ENCODE measurements at places on chromosomes 7 and 10.
A peak's percentile ranks its signal among the peaks of the same experiment; 100 is the strongest.

DNA sequence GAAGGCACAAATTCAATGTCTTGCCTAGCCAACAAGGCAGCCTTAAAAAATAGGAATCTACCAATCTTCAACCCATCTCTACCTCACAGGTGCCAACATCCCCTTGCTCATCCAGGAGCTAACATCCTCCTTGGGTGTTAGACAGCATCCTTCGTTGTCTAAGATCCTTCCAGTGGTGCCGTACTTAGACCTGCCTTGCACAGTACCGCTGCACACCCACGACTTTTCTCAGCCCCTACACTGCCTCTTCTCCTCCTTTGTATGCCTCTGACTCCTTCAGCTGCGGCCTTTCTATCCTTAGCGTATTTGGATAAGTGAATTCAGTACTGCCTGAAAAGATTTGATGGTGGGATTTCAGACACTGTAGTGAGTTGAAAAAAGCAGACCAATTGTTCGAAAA is 15.9 kb upstream of the PRTFDC1 start:
- no peak for DNase-seq

GRCh38 chr10:59672150-59672875 is 37.3 kb downstream of the SLC16A9 start:
- DNase-seq: no peak

DNA sequence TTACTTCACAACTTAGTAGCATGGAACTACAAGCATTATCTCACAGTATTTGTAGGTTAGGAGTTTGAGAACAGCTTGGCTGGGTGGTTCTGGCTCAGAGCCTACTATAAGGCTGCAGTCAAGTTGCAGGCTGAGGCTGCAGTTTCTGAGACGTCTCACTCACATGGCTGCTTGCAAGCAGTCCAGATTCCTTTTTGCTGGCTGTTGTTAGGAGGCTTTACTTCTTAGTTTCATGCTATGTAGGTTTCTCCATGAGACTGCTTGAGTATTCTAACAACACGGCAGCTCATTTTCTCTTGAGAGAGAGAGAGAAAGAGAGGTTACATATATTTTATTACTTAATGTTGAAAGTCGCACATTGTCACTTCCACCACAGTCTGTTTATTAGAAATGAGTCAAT is 1073.9 kb downstream of the NXPH1 start:
- peak; percentile 1 for DNase-seq

GRCh38 chr10:85642421-85643170 is 724.0 kb downstream of the GRID1 start:
- no peak for DNase-seq

- no peak for DNase-seq
Observed at GRCh38 chr10:31782701-31783100, 145.9 kb downstream of the ARHGAP12 start.

GRCh38 chr10:1003884-1004670 is 15.8 kb downstream of the GTPBP4 start:
- DNase-seq: no peak

DNA sequence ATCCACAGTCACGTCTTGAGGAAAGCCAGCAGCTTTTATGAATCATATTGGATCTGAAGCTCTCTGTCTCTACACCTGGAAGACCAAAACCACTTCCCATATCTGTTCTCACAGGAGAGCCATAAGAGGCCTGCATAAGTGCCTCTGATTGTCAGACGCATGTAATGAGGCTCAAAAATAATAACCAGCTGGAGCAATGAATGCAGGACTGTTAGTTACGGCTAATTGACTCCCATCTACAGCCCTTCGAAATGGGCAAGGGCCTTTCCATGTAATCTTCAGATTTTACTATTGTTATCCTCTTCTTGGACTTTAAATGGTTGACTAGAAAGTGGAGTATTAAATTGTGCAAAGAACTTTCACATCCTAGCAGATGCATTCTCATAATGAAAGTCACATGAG is 4.4 kb upstream of the SEMA3C start:
- DNase-seq: no peak

DNA sequence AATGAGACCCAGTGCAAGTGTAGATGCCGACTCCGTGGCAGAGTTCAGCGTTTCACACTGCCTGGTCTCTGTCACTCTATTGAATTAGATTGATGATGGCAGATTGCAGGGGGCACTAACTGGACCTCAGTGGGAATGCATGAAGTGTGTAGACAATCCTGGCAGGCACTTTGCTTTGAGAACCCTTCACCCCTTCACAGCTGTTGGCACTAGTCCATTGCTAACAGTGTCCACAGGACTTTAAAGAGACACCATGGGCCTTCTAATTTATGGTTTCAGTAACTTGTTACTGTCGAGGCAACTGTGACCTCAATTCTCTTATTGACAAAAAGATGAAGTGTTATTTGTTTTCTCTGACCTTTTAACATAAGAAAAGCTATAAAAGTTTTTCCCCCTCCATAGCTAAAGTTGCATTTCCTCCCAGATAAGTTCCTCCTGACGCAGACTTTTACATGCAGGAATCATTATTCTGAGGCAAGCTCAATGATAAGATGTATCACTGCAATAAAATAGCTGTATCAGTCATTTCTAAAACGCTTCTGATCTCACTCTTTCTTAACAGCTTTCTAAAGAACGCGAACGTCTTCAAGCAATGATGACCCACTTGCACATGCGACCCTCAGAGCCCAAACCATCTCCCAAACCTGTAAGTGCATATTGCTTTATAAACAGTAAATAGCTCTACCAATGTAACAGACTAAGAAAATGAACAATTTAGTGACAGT is 238.9 kb downstream of the FOXP2 start:
- no peak for DNase-seq

- DNase-seq: no peak
Observed at GRCh38 chr7:44103923-44104859, at the start of gene AEBP1. Gene AEBP1 (plus strand): TSS chr7:44104345. CDS start chr7:44104666, 321 bp downstream.

DNA sequence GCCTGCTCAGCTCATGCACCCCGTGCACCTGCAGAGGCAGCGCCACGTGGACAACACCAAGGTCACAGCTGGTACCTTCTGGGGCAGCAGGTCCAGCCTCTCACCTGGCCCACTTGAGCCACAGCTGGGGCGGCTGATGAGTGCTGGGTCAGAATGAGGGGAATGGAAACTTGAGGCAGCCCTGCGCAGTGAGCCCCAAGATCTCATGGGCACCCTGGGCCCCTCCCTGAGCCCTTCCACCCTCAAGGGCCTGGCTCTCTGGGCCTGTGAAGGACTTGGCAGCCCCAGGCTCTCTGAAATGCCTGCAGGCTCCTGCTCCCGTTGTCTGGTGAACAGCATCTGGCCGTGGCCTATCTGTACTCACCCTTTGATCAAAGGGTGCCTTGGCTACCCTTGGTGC is 112.7 kb downstream of the TCERG1L start:
- DNase-seq: no peak

DNA sequence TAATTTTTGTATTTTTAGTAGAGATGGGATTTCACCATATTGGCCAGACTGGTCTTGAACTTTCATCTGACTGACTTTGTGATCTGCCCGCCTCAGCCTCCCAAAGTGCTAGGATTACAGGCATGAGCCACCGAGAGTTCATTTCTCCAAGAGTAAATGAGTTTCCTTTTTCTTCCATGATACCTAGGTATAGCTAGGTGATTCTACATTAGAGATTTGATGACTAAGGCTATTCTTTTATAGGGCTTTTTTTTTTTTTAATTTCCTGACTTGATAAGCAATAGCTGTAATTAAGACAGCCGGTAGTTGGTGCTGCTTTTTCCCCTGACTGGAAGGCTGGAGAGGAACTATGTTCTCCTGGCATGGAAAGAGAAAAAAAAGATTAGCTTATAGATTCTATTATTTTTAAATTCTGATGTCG is 3.3 kb downstream of the PTPN12 start:
- DNase-seq: no peak

DNA sequence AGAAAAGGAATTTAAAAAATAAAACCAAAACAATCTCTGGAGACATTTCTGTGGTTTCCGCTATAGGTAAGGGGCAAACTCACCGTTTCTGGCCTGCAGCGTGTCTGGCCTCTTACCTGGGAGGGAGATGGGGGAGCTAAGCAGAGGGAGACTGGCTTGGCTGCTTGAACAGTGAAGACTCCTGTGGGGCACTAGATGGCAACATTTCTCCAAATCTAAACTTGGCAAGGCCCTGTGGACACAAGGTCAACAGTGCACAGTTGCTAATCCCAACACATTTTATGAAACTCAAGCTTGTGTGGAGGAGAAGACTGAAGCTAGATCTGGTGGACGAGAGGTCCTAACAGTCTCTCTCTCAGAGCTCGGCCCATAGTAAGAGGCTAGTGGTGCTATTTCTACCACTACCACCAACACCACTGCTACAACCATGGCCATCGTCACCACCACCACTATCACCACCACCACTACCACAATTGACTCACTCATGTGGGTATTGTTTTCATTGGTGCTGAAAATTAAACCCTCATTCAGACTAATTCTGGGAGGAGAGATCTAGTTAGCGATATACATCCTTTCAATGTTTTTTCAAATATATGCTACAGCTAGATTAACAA is 28.4 kb upstream of the CDHR3 start:
- no peak for DNase-seq

GRCh38 chr10:14742815-14743214 is 31.9 kb downstream of the FAM107B start:
- DNase-seq: no peak

- DNase-seq: no peak
Observed at GRCh38 chr10:130244928-130245495, 108.8 kb downstream of the GLRX3 start.

DNA sequence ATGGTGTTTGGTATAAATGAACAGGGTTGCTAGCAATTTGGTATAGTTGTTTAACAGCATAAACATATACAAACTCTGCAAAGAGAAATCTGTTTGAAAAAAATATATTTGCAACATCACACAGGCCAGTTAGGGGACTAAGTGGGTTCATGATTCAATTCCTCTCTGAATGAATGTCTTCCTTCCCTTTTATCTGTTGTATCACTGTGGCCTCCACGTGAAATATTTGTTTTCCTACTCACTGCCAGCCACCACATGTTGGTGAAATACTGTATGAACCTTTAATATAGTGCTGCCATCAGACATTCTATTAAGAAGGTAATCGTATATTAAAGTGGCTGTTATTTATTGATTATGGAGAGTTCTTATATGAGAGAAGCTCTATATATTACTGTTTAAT is 157.0 kb downstream of the ARID5B start:
- no peak for DNase-seq

GRCh38 chr7:113831556-113831955 is 87.3 kb downstream of the PPP1R3A start:
- DNase-seq: no peak

DNA sequence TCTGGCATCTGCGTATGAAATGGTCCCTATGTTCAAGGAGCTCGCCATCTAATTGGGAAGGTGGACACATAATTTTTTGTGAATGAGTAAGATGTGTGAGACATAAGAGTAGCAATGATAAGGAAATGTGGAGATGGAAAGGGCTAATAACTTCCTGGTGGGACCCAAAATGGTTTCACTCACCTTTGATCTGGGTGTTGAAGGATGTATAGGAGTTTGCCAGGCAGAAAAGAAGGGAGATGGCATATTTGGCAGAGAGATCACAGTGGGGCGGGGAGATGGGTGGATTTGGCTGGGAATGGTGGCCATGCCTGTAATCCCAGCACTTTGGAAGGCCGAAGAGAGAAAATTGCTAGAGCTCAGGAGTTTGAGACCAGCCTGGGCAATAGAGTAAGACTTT is 4.5 kb downstream of the POP7 start:
- DNase-seq: no peak

GRCh38 chr10:92112462-92112861 is 178.4 kb downstream of the CPEB3 start:
- no peak for DNase-seq

- DNase-seq: no peak
Observed at GRCh38 chr7:105130048-105130447, 116.0 kb downstream of the KMT2E start.

DNA sequence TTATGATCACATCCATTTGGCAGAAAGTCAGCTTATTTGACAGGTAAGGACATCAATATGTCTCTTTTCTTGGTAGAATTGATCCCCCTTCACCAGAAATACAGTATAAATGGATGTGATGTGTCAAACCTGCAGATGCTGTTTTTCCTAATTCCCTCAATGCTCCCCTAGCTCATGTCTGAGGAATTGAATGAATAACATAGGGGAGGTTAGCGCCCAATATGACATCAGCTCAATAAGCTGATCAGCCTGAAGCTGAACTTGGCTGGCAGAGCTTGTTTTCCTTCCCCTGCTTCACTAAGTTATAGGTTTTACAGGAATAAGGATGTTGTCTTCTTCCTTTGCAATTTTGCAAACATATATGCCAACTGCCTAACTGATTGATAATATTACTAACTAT is 132.5 kb downstream of the REEP3 start:
- no peak for DNase-seq

DNA sequence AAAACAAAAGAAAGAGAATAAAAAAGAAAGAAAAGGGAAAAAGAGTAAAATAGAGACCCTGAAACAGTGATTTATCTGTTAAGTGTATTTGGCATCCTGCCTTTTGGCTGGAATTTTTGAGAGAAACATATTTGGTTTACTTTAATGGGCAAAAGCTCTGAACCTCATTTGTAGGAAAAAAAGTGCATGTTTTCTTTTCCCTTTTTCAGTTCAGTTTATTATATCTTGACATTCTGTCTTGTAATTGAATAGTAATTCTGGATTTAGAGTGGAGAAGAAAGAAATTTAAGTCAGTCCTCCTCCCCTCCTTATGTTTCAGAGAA is 69.5 kb downstream of the ARID5B start:
- DNase-seq: no peak

- no peak for DNase-seq
Observed at GRCh38 chr7:17681965-17682364, 258.3 kb downstream of the SNX13 start.

DNA sequence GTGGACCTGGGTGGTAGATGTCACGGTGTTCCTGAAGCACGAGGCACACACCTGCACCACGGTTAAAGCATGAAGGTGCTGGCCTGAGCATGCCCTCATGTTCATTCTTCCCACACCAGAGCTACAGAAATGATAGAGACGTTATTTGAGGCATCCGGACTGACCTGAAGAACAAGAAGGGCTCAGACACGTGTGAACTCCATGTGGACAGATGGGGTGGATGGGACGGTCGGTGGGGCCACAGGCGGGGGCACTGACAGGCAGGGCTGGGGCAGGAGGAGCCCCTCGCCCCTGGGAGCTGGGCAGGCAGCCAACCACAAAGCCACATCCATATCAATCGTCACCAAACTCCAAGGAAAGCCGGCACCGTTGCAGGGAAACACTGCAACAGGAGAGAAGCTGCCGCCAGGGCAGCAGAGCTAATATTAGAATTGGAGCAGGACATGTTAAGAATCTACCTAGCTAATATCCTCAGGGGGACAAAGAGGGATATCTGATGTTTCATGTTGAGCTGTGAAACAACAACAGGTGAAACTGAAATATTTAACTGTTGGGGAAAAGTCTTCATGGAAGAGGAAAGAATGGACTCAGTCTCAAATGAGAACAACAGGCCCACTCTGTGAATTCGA is 37.8 kb upstream of the DIP2C start:
- no peak for DNase-seq

Data from anterior cingulate cortex (tissue), 58 donors.